ENCODE measurements at places on chromosomes 4 and X. TPM values are rescaled to one million over a fixed set of nuclear protein-coding genes. Genes with fewer than 3 reads are reported as not detected.

Gene SLC7A11
- total RNA-seq = 0.81 TPM

Gene CPLX1
- total RNA-seq = 13.7 TPM

Gene STATH
- not detected for total RNA-seq

DNA sequence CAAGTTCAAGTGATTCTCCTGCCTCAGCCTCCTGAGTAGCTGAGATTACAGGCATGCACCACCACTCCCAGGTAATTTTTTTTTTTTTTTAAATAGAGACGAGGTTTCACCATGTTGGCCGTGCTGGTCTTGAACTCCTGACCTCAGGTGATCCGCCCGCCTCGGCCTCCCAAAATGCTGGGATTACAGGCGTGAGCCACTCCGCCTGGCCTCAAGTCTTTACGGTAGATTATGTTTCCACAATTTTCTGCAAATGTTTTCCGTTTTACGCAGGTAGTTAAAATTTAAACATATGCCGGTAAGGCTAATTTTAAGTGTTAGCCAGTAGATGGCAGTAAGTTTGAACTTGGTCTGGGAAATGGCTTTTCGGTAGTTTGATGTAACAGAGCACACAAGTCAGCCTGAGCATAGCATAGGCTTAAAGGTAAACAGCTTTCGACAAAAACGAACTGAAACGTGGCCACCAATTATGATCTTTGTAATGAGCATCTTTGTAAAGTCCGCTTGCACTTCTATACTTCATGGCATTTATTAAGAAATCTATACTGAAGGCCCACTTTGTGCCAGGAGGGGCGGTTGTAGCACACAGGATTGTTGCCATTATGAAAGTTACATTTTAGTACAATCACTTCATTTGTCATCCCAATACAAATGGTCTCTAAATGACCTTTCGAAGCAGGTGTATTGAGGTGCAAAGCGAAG is 31.1 kb downstream of the CCKAR start:
- DNase-seq = no peak
- no peaks in the 10 kb centered on the region for H3K27me3 ChIP-seq
- no peaks in the 10 kb centered on the region for H3K36me3 ChIP-seq
- no peaks in the 10 kb centered on the region for H3K4me1 ChIP-seq
- no peak overlapping the region for H3K27ac ChIP-seq

DNA sequence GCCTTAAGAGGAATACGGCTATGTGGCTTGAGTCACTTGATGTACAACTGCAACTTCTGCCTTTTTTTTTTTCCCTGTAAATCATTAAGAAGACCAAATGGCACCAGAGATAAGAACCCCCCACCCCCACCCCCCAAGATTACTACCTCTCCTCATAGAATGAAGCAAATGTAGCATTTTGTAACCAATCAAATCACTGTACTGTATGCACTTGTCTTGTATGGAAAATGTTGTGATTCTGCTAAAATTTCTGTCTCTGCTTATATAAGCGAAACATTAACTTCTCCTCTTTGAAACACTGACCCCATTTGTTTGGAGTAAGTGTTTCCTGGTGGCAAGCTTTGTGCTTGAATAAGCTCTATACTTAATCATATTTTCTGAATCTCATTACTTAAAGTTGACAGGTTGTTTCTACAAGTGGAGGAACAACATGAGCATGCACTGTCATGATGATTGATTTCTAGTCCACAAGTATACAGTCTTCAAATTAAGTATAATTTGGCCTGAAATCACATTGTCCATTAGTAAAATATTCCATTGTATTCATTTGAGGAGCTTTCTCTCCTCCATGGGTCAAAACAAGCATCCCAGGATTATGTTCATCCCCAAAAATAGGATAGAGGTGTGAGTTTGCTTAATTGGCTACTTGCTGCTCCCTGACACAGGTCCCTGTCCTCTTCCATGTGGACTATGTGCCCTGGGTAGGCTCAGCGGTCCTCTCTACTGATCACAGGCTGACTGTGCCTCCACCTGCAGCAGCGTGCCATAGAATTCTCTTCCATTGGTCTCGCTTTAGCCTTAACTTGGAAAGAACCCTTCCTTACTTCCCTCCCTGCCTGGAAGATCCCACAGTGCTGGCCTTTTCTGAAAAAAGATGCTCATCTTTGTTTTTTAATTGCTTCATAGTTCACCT is 104.0 kb upstream of the BMP2K start:
- H3K36me3 ChIP-seq = no peaks in the 10 kb centered on the region
- no peak overlapping the region for H3K27ac ChIP-seq
- DNase-seq = no peak
- no peak overlapping the region for H3K4me3 ChIP-seq
- no peaks in the 10 kb centered on the region for H3K4me1 ChIP-seq
- H3K27me3 ChIP-seq = no peaks in the 10 kb centered on the region

GRCh38 chr4:158316264-158316663 is 106.0 kb downstream of the TMEM144 start:
- H3K27me3 ChIP-seq = no peaks in the 10 kb centered on the region
- peak overlapping the region; percentile 49 for H3K27ac ChIP-seq
- H3K4me3 ChIP-seq = no peak overlapping the region
- H3K36me3 ChIP-seq = no peaks in the 10 kb centered on the region
- H3K4me1 ChIP-seq = no peaks in the 10 kb centered on the region

DNA sequence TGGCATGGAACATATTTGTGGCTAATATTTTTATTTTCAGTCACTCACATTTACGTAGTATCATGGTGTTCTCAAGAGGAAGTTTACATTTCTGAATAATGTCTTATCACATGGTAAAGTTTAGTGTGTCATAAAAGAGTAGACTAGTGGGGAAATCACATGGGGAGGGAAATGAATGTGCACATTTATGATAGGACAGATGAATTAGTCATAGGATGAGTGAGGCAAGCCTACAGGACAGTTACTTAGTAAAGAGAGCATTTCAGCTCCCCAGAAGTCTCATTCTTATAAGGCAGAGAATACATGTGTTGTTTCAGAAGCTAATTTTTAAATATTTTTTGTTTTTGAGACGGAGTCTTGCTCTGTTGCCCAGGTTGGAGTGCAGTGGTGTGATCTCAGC is 6.2 kb downstream of the GK start:
- no peak overlapping the region for H3K4me3 ChIP-seq
- no peaks in the 10 kb centered on the region for H3K4me1 ChIP-seq

DNA sequence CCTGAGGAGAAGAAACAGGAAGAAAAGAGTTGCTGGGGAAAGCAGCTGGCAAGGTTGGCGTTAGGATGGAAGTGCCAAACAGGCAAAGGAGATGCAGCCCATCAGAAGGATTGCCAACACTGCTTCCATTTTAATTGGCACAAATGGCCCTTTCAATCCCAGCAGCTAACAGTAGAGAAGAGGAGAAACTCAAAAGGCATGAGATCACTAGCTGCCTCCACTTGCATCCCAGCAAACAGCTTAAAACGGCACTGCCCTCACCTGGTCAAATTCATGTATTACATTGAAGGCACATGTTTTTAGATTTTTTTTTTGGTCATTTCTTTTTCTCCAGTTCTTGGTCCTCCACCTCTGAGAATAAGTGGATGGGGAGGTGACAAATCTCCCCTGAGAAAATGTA is 14.9 kb upstream of the LOC101059915 start:
- DNase-seq = no peak
- no peaks in the 10 kb centered on the region for H3K4me1 ChIP-seq
- no peaks in the 10 kb centered on the region for H3K36me3 ChIP-seq

DNA sequence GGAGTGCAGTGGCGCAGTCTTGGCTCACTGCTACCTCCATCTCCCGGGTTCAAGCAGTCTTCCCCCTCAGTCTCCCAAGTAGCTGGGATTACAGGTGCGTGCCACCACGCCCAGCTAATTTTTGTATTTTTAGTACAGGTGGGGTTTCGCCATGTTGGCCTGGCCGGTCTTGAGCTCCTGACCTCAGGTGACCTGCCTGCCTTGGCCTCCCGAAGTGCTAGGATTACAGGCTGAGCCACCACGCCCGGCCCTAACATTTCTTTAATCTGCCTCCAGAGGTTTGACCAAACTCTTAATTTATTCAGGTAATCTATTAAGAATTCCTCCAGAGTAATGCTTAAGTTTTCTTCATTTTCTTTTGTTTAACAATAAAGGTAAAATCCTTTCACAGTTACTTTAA is 171.0 kb downstream of the RAPGEF2 start:
- H3K4me3 ChIP-seq = no peak overlapping the region
- no peaks in the 10 kb centered on the region for H3K4me1 ChIP-seq
- no peaks in the 10 kb centered on the region for H3K36me3 ChIP-seq
- DNase-seq = no peak
- no peaks in the 10 kb centered on the region for H3K27me3 ChIP-seq
- H3K27ac ChIP-seq = no peak overlapping the region
